Fibroblast of skin of left biceps (primary cell): ENCODE measurements at places on chromosomes 5 and 9.

GRCh38 chr9:107492381-107492970 is 2.9 kb upstream of the KLF4 start:
- no peak for DNase-seq

DNA sequence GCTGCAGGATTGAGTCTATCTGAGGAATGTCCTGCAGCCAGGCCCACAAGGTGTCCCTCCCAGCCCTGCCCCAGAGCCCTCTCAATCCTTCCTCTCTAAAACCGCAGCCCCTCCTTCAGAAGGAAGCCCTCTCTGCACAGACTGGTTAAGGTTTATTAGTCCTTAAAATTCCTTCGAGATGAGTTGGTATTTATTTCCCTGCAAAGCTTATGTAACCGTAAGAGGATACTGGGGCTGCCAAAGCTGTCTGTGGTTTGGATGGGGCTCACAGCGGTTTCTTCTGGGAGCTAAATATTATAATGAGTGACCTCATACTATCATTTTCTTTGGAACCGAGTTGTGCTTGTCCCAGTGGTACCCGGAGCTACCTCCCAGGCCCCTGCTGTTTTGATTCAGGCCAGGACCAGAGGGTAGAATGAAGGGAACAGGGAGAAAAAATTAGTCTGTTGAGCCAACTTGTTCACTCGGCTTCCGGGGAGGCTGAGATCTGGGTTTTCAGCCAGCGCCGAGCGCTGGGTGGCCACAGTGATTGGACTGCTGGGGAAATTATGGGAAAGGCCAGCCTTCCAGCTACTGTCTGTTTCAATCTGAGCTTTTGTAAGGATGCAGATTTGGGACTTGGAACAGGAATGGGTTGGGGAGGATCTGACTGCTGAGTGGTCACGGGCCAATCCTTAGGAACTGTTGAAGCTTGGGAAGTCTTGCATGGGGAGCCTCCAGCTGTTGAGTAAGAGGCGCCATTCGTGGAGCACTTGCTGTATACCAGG is 107.5 kb downstream of the NDFIP1 start:
- peak; percentile 94 for DNase-seq

DNA sequence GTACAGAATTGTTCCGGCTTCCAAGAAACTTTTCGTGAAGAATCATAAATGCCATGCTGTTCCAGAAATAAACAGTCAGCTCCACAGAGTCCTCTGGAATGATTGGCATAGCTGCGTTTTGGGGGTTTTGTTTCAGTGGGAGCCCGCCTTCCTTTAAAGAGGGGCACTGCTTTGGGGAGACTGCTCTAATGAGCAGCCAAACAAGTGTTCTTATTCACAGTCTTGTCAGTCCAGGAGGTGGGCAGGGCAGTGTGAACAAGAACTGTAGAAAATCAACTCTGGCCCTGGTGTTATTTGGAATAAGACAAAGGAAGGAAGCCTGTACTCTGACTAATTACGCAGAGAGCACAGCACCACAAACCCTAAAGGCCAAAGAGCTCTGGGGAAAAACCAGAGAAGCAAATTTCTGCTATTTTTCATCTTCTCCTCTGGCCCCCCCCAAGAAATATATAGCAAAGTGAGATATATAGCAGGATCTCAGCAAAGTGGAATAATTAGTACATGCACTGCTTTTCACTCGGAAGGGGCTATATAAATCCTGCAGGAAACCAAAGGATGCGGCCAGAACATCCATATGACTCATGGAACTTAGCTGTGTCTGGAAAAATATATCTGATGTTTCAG is 92.9 kb downstream of the GLDC start:
- DNase-seq = no peak

- DNase-seq = no peak
Observed at GRCh38 chr5:11046160-11046559, 285.1 kb upstream of the DAP start.

GRCh38 chr5:145996135-145996534 is 59.8 kb downstream of the SH3RF2 start:
- DNase-seq = no peak

DNA sequence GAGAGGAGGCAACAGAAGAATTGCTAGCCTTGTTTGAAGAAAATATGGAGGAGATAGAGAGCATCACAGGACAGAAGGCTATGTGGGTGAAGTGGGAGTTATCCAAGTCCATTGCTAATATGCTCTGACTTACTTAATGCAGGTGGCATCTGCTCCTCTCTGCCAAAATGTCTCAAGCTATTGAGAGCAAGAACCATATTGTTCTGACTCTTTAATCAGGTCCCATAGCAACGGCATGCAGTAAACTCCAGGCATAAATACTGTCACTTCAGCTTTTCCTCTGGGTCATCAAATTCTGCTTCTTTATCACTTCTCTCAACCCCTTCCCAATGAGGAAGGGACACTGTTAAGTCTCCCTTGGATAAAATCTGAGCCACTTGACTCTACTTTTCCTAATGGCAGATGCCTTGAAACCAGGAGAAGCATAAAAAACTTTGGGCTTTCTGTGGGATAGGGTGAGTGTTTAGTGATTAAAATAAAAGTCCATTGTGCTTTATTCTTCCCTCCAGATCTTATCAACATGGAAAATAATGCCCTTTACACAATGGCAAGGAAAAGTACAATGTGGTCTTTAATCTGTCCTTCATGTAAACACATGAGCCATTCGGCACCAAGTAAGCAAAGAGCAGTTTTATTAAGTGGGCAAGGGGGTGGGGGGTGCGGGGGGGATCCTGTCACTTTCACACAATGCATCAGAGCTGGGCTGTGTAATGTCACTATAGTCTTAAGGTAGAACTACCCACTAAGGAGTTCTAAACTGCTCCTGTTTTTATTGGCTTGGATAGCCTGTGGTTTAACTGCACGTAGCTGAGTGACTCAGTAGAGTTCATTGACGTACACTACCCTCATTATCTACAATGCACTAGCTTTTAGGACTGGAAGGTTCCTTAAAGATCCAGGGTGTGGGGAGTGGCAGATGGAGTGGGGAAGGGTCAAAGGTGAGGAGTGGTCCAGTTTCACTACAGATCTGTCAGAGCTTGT is 71.0 kb upstream of the TARS1 start:
- DNase-seq = peak; percentile 63

DNA sequence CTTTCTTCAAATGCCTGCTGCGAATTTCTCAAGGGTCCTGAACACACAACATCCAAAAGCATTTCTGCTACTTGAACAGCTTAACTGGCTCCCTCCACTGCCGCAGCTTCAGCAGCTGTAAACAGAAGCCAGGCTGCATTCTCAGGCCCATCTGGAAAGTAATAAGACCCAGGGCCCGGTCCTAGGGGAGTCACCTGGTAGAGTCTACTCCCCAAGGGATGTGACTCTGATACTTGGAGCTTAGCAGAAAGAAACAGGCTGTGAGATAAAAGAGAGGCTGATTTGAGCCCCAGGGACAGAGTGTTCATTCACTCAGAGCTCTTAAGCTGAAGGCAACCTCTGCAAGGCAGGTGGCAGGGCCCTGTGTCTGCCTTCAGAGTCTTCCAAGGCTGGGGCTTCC is 356.8 kb downstream of the SPOCK1 start:
- no peak for DNase-seq

DNA sequence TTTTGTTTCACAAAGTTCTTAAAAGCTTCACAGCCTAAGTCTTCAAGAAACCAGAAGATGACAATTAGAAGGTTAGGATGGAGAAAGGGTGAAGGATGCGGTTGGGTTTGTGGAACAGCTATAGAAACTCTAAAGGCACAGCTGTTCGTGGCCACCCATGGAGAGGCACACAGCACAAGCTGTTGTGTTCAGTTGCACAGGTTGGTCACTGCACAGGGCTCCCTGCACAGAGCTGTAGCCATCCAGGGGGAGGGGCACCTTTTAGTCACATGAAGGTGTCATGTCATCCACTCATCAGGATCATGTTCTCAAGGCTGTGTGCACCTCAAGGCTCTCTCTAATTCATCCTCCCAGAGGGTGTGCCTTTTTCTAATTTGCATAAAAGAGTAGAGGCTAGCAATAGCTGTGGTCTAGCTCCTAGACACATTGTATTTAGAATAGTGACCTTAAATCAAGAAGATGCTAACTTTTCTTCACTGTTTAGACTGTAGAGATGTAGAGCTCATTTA is 5.0 kb upstream of the RASGRF2 start:
- no peak for DNase-seq

- no peak for DNase-seq
Observed at GRCh38 chr5:177232358-177232757, 71.2 kb downstream of the RAB24 start.

DNA sequence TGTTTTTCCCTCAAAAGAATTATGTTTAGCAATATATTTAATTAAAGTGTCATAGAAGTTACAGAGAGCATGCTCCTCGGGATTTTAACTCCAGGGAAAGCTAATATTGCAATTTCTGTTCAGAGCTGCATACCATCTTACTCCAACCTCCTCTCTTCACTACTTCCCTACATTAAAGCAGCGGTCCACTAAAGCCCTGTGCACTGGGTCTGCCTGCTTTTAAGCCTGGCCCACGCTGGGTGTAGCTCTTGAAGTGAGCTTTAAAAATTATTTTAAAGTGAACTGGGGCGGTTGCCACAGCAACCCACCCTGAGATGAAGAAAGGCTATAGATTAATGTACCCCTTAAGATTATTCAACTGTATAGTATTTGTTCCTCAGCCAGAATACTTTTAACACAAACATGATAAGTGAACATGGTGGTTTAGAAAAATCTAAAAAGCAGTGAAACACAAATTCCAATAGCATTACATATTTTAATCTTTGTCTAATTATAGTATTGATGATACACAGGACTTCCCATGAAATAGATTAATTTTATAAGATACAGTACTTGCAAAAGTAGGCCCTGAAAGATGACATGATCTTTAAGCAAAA is 3.9 kb upstream of the MEF2C start:
- no peak for DNase-seq

- DNase-seq = no peak
Observed at GRCh38 chr5:98657559-98657958, 115.9 kb upstream of the RGMB start.

GRCh38 chr9:119252671-119253299 is 116.5 kb downstream of the BRINP1 start:
- DNase-seq = no peak

- DNase-seq = no peak
Observed at GRCh38 chr5:1743769-1744085, 55.9 kb downstream of the MRPL36 start.

- no peak for DNase-seq
Observed at GRCh38 chr5:112142769-112143270, 276.3 kb downstream of the EPB41L4A start.

GRCh38 chr9:130604295-130604694 is 24.9 kb downstream of the FUBP3 start:
- no peak for DNase-seq

DNA sequence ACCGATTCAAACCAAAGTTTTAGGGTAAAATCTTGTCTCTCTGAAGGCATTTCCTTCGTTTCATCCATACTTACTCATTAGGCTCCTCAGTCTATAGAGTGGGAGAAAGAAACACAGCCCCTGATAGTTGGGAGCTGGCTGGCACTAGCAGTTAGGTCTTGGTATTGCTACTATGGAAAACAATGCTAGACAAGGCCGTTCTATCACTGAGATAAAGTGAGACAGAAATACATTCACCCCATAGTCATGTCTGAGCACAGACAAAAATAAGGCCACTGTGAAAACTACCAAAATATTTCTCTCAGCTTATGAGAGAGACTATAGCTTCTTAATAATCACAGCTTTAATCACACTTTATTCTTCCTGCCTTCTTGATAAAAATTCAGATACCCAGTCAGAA is 28.7 kb upstream of the KCNV2 start:
- DNase-seq = no peak

- DNase-seq = no peak
Observed at GRCh38 chr9:28059192-28059591, 485.9 kb upstream of the C9orf72 start.

- DNase-seq = no peak
Observed at GRCh38 chr9:976258-976942, at the start of gene DMRT3. DMRT3 (plus strand) TSS chr9:976655; CDS start chr9:977002, 347 bp downstream.

GRCh38 chr5:112551419-112552032 is 132.4 kb upstream of the EPB41L4A start:
- no peak for DNase-seq

- DNase-seq = no peak
Observed at GRCh38 chr9:83620841-83621636, 1.9 kb upstream of the IDNK start.

DNA sequence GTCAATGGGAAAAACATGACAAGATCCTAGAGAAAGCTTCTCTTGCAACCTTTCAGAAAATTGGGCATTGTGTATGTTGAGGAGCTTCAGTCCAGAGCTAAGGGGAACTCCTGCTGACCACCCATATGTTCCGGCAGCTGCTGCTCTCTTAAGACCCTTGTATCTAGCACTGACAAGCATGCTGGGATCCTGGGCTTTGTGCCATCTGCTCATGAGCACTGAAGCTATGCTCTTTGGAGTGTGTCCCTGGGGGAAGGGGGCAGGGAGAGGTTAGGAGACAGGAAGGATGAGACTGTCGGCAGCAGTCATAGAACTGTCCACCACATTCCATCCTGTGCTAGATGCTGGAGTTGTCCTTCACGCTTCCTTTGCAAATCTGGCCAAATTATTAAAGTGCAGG is 109.3 kb downstream of the JAKMIP2 start:
- no peak for DNase-seq

GRCh38 chr5:76165711-76166374 is 82.7 kb downstream of the SV2C start:
- DNase-seq = no peak

- no peak for DNase-seq
Observed at GRCh38 chr5:67004730-67005350, 191.8 kb downstream of the CD180 start.

DNA sequence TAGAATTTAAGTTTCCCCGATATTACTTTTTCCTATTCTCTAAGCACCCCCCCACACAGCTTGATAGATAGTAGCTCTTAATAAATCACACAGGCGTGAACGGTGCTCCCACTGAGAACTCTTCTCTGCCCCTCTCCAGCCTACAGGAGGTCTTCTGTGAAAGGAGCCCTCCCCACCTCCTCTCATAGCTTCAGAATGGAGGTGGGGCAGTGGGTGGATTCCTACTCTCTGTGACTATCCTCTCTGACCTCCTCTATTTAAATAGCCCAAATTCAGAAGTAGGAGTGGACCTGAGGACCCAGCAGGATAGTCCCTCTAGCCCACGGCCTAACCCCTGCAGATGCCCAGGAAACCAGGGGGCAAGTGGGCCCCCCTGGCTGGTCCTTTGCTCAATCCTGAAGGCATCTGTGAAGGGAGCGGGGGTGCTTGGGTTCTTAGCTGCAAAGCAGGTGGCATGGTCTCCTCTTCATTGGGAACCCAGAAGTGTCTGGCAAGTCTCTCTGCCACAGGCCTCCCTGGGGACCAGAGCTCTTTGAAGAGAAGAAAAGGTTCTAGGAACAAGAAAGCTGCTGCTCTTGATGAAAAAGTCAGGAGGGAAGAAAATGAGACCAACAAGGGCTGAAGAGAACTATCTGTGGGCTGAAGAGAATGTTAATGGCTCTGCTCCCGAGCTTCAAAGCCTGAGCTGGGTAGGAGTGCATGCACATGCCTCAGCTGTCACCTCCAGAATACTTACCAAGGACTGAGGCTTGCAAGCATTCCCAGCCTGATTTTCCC is 21.1 kb upstream of the HSPA9 start:
- no peak for DNase-seq

DNA sequence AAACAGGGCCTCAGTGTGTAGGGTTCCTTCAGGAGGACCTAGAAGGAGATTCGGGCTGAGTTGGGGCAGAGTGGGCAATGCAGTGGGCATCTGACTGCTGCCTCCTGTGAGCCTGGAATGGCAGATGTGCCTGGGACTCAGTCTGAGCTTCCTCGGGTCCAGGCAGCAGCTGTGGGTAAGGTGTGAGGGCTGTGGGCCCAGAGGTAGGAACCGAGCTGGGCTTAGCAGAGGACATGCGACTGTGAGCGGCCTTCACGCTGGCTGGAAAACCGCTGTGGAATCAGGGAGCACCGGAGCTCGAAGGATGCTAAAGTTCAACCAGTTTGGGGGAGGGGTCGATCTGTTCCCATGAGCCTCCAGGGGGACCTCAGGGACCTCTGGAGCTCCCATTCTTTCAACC is 137.0 kb downstream of the PAX5 start:
- DNase-seq = no peak
